ENCODE measurements at places on chromosomes 12 and 14.

DNA sequence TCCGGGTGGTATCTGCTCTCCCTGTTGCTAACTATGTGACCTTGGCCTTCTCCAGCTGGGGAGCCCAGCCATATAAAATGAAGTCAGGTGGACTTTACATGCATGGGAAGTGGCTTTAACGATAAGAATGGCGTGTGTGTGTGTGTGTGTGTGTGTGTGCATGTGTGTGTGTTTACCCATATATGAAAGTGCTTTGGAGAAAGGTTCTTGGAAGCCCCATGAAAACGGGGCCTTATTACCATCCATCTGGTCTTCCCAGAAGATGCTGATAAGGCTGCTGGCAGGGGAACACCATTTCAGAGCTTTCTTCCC, 94.8 kb downstream of the LRRC74A start:
- peak overlapping the region; percentile 47 for H3K27ac ChIP-seq
- no peak for DNase-seq
- no peaks in the 10 kb centered on the region for H3K27me3 ChIP-seq
- no peak overlapping the region for H3K4me3 ChIP-seq

GRCh38 chr14:50087341-50088116, 28.8 kb downstream of the VCPKMT start:
- no peak for DNase-seq
- peak overlapping the region; percentile 46 for H3K4me3 ChIP-seq
- peaks cover 70% of the 10 kb centered on the region for H3K4me1 ChIP-seq
- peak overlapping the region; percentile 88 for H3K27ac ChIP-seq
- H3K27me3 ChIP-seq = peaks cover 4% of the 10 kb centered on the region
- H3K36me3 ChIP-seq = peaks cover 11% of the 10 kb centered on the region

GRCh38 chr12:22562036-22563028, 18.0 kb upstream of the C2CD5 start:
- H3K4me1 ChIP-seq = peaks cover 5% of the 10 kb centered on the region
- DNase-seq = no peak
- peaks cover 16% of the 10 kb centered on the region for H3K27me3 ChIP-seq
- H3K4me3 ChIP-seq = no peak overlapping the region

- DNase-seq = no peak
- no peak overlapping the region for H3K27ac ChIP-seq
- H3K4me3 ChIP-seq = no peak overlapping the region
- no peaks in the 10 kb centered on the region for H3K4me1 ChIP-seq
- H3K27me3 ChIP-seq = peaks cover 17% of the 10 kb centered on the region
- no peaks in the 10 kb centered on the region for H3K36me3 ChIP-seq
Observed at GRCh38 chr12:252636-253035, 10.0 kb downstream of the SLC6A13 start.

- H3K27me3 ChIP-seq = no peaks in the 10 kb centered on the region
- H3K4me1 ChIP-seq = no peaks in the 10 kb centered on the region
- H3K36me3 ChIP-seq = no peaks in the 10 kb centered on the region
- H3K27ac ChIP-seq = no peak overlapping the region
- no peak overlapping the region for H3K4me3 ChIP-seq
- DNase-seq = no peak
Observed at GRCh38 chr12:72432037-72432604, 160.0 kb downstream of the TRHDE start.

GRCh38 chr12:49967777-49968250, 4.9 kb upstream of the AQP6 start:
- H3K36me3 ChIP-seq = no peaks in the 10 kb centered on the region
- H3K4me3 ChIP-seq = peak overlapping the region; percentile 72
- no peak for DNase-seq
- peaks cover 5% of the 10 kb centered on the region for H3K4me1 ChIP-seq

DNA sequence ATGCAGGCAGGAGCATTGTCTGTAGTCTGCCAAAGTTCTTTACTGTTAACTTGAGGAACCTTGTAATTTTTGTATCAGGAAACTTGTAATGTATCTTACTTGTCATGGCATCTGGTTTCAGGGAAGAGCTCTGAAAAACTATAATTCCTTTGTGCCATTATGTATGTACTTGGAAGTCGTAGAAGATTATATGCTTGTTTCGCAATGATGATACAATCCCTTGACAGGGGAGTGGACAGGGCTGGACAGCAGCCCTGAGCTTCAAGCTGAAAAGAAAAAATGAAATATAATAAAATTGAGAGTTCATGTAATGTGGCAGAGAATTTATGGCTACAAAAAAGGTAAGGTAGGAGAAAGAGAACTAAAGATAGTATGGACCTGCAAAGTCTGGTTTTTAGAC, 7.4 kb upstream of the DLGAP5 start:
- no peak overlapping the region for H3K27ac ChIP-seq
- peaks cover 23% of the 10 kb centered on the region for H3K27me3 ChIP-seq
- H3K4me3 ChIP-seq = no peak overlapping the region

DNA sequence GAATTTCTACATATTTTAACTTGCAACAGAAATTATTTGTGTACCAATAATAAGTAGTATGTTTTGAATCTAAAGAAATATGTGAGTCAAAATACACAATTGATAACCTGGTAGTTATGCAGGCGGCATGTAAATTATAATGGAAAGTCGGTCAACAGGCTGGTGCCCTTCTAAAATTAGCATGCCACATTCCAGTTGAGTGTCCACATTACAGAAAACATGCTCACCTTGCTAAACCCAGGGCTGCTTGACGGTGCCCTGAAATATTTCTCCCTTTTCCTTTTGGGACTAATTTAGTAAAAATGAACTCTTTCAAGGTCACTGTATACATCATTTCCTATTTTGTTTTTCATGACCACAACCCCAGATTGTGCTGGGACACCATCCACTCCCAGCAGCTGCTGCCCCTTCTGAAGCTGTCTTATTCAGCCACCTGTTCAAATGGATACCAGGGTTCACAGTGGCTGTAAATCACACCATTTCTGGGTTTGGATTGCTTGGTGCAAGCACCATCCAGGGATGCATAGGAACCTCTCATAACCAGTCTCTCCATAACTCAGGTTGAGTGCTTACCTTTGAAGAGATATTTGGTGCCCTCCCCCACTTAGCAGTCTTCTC, 110.6 kb downstream of the ANO6 start:
- H3K27ac ChIP-seq = no peak overlapping the region
- no peak for DNase-seq
- peaks cover 3% of the 10 kb centered on the region for H3K4me1 ChIP-seq
- no peak overlapping the region for H3K4me3 ChIP-seq

GRCh38 chr12:51887476-51888315, at the start of gene ANKRD33:
Gene ANKRD33, plus strand, starts transcription at chr12:51888103. Its CDS starts 84 bp downstream, at chr12:51888187.
- H3K4me1 ChIP-seq = peaks cover 9% of the 10 kb centered on the region
- H3K36me3 ChIP-seq = peaks cover 2% of the 10 kb centered on the region
- H3K27me3 ChIP-seq = peaks cover 2% of the 10 kb centered on the region
- peak within 1 kb of the TSS; percentile 13 for H3K27ac ChIP-seq
- no peak within 1 kb of the TSS for H3K4me3 ChIP-seq

- peak; percentile 7 for DNase-seq
- peaks cover 31% of the 10 kb centered on the region for H3K27me3 ChIP-seq
- H3K4me1 ChIP-seq = peaks cover 32% of the 10 kb centered on the region
- H3K4me3 ChIP-seq = peak overlapping the region; percentile 99
- peak overlapping the region; percentile 17 for H3K27ac ChIP-seq
Observed at GRCh38 chr12:47964106-47964728, 821 bp downstream of the TMEM106C start.

DNA sequence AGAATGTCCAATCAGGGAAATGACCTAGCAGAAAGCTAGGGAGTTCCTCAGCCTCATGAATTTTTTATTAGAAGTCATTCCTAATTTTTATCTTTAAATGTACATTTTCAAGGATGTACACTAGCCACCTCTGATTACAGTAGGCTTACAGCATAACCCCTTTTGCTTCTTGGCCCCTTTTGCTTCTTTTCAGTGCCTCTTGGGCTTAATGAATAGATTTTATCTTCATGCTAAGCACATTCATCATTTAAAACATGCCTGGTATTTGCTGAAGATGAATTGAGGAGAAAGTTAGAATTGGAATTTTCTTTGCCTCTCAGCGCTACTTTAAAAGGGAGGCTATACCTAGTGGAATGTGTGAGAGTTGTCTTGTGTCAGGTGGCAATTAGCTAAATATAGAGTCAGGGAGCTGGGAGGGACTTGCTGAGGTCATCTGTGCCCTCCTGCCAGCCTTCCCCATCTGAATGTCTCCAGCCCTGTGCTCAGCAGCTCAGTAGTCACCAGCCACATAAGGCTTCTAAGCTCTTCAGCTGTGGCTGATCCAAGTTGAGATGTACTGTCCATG, 132.1 kb downstream of the SAMD4A start:
- H3K4me3 ChIP-seq = no peak overlapping the region
- H3K36me3 ChIP-seq = no peaks in the 10 kb centered on the region
- DNase-seq = no peak
- no peak overlapping the region for H3K27ac ChIP-seq
- H3K4me1 ChIP-seq = peaks cover 12% of the 10 kb centered on the region
- peaks cover 50% of the 10 kb centered on the region for H3K27me3 ChIP-seq

DNA sequence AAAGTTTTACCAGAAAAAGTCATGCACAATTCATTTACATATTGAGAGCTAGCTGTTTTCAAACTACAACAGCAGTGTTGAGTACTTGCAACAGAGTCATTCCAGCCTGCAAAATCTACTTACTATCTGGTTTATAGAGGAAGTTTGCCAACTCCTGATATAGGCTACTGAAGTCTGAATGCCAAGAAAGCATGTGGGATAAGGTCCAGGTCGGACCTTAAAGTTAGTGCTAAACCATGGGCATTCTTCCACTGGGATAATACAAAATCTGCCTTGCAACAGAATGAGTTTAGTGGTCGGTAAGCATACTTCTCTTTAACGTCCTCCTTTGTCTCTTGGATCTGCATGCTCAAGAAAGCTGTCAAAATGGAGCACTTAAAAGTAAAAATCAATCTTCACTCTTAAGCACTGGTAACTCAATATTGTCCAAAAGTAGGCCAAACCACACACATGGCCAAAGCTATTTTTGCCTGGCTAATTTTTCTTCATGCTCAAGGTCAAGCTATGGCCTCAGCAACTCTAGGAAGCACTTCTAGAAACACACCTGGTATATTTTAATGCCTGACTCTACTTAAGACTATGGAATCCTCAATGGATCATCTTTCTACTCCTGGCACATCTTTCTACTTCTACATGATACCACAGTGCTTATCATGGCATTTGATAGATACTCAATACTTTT, 364.9 kb upstream of the KITLG start:
- peaks cover 2% of the 10 kb centered on the region for H3K27me3 ChIP-seq
- H3K4me1 ChIP-seq = no peaks in the 10 kb centered on the region
- H3K27ac ChIP-seq = no peak overlapping the region
- no peak for DNase-seq
- H3K4me3 ChIP-seq = no peak overlapping the region

DNA sequence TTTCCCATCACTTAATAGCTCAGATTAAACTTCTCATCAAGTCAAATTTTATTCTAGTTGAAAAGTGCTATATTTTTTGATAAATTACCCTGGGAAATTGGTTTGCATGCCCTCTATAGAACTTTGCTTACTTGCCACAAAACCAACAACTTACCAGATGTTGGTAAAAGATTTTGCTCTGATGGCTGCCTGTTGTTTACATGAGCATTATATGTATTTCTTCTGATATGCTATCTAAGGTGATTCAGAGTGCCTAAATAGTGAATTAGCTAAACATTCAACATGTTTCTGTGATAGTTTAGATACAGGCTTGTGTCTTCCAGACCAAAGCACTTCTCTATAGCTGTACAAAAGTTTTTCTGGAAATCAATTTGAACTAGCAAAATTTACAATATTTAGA, 51.0 kb downstream of the PPM1A start:
- peaks cover 6% of the 10 kb centered on the region for H3K36me3 ChIP-seq
- no peak for DNase-seq
- no peak overlapping the region for H3K4me3 ChIP-seq
- H3K27ac ChIP-seq = no peak overlapping the region

- H3K4me3 ChIP-seq = no peak overlapping the region
- no peaks in the 10 kb centered on the region for H3K4me1 ChIP-seq
- no peaks in the 10 kb centered on the region for H3K27me3 ChIP-seq
- H3K36me3 ChIP-seq = no peaks in the 10 kb centered on the region
- no peak for DNase-seq
Observed at GRCh38 chr14:78611796-78612571, 441.8 kb downstream of the NRXN3 start.

DNA sequence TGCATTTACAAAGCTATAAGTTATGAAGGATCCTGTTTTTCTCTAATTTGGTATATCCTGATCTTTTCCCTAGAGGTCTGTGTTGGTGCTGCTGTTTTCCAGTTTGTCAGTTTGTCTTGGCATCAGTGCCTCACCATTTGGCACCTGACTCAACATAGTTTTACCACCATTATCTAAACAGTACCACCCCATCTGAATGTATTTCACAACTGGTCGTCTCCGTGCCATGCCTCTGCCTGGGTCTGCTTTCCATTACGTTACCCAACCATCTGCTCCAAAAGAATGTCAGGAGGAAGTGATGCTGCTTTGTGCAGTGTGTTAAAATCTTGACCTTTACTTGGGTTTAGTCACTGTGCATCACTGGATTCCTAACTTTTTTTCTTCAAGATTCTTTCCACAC, 129.3 kb upstream of the RASSF8 start:
- no peaks in the 10 kb centered on the region for H3K4me1 ChIP-seq
- no peaks in the 10 kb centered on the region for H3K36me3 ChIP-seq
- DNase-seq = no peak
- no peak overlapping the region for H3K4me3 ChIP-seq
- H3K27me3 ChIP-seq = peaks cover 5% of the 10 kb centered on the region

DNA sequence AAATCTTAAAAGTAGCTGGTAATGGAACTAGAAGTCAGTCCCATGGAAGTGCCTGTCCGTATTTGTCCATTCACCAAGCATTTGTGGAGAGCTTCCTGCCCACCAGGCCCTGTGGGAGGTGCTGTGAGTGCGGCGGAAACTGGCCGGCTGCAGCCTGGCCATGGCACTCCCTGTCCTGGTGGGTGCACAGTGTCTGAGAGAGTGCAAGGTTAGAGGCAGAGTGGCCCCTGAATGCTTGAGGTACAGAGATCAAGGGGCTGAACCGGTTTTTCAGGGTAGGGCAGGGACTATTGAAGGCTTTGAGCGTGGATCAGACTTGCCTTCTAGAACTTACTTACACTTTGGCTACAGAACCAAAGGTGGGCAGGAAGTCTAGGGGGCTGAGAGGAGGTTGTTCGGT, 92.9 kb downstream of the ESR2 start:
- H3K27ac ChIP-seq = no peak overlapping the region
- peaks cover 15% of the 10 kb centered on the region for H3K4me1 ChIP-seq
- no peaks in the 10 kb centered on the region for H3K27me3 ChIP-seq
- DNase-seq = no peak

DNA sequence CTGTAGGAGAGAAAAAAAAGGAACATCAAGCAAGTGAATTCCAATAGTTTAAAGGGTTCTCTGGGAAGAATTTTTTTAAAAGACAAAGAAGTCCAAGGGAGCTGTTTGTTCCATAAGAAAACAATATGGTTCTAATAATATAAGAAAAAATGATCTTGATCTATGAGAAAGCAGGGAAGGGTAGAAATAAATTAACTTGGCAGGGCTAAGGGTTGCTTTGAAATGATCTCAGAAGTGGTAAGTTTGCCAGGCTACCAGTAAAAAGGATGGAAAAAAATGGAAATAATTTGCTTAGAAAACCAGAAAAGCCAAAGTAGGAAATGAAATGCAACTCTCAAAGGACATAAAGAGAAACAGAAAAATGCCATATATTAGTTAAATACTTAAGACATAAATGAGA, 41.7 kb upstream of the EMP1 start:
- no peak overlapping the region for H3K27ac ChIP-seq
- DNase-seq = no peak
- H3K4me1 ChIP-seq = peaks cover 3% of the 10 kb centered on the region
- H3K27me3 ChIP-seq = peaks cover 29% of the 10 kb centered on the region

Data from T-helper 2 cell treated with Interferon-gamma antibody and Interleukin-4, amounts not matched to agents 5 μg/mL and 100 μg/mL, for 36 hours (primary cell).